Dermis microvascular lymphatic vessel endothelial cell (primary cell): ENCODE measurements at places on chromosomes 2 and 18. TPM values are rescaled to one million over a fixed set of nuclear protein-coding genes. Genes with fewer than 3 reads are reported as not detected.
A peak's percentile ranks its signal among the peaks of the same experiment; 100 is the strongest.

Gene MC5R
- not detected in 2 replicates for total RNA-seq

Gene SGPP2
- not detected in 2 replicates for total RNA-seq

Gene SRD5A2
- not detected in 2 replicates for total RNA-seq

Gene MOGAT1
- not detected in 2 replicates for total RNA-seq

Gene CPS1
- 0.51 and 3.1 TPM in 2 replicates for total RNA-seq

Gene AKAIN1
- total RNA-seq, result not detected in 2 replicates

- DNase-seq, result no peak
These were observed 27.4 kb upstream of the ERCC3 start for GRCh38 chr2:127321303-127321702.

- no peak for DNase-seq
These were observed 70.6 kb downstream of the CD28 start for GRCh38 chr2:203777030-203777429.

DNA sequence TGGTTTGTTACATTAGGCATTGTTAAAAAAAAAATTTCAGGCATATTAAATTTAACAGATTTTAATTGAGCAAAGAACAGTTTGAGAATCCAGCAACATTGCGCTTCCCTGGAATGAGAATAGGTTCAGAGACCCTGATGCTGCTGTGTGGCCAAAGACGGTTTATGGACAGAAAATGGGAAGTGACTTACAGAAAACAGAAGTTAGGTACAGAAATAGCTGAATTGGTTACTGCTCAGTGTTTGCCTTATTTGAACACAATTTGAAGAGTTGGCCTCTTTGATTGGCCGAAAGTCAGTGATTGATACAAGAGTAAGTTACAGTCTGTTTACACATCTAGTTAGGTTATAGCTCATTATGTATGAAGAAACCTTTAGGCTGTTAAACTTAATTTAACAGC, 6.0 kb upstream of the NEDD4L start:
- no peak for DNase-seq

DNA sequence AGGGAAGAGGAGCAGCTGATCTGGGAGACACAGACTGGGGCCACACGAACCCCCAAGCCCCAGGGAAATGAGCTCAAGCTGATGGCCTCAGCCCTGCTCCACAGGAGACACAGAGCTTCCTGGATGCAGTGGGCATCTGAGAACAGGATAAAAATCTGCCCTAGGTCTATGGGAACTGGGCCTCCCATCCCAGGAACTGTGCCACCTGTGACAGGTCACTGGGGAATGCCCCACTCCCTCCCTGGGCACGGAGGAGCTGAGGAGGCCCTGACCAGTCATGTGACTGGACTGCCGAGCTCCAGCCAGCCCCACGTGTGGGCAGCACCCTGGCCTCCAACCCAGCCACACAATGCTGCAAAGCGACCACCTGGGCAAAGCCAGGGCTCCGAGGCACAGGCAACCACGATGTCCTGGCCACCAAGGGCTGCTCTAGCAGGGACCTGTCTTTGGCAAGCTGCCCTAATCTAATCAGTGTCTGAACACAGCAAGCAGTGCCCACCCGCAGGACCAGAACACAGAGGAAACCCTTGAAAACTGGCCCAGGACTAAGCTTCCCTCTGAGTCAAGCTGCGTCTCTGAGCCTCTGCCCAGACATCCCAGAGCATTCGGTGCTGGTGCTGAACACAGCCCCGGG, 57.8 kb upstream of the ID2 start:
- no peak for DNase-seq

DNA sequence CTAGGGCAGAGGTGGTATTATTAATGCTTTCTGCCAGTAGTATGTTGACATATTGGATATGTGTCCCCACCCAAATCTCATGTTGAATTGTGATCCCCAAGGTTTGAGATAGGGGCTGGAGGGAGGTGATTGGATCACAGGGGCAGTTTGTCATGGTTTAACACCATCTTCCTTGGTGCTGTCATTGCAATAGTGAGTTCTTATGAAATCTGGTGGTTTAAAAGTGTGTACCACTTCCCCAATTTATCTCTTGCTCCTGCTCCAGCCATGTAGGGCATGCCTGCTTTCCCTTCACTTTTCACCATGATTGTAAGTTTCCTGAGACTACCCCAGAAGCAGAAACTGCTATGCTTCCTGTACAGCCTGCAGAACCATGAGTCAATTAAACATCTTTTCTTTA, 47.1 kb upstream of the THSD7B start:
- DNase-seq, result no peak

DNA sequence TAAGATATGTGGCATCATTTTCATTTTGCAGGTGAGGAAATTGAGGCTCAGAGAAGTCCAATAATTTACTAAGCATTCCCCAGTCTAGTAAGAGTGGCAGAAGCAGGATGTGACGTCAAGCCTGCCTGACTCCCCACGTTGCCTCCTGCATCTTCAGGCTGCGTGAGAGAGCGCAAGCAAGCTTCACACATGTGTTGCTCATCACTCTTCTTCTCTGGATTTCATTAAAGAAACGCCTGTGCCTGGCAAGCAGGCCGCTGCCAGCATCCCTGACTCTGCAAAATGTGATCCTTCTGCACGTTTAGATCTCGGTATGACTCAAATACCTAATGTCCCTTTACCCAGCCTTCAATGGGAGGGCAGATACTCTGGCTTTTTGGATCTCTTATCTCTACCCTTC, 96.8 kb downstream of the PRKCE start:
- no peak for DNase-seq

DNA sequence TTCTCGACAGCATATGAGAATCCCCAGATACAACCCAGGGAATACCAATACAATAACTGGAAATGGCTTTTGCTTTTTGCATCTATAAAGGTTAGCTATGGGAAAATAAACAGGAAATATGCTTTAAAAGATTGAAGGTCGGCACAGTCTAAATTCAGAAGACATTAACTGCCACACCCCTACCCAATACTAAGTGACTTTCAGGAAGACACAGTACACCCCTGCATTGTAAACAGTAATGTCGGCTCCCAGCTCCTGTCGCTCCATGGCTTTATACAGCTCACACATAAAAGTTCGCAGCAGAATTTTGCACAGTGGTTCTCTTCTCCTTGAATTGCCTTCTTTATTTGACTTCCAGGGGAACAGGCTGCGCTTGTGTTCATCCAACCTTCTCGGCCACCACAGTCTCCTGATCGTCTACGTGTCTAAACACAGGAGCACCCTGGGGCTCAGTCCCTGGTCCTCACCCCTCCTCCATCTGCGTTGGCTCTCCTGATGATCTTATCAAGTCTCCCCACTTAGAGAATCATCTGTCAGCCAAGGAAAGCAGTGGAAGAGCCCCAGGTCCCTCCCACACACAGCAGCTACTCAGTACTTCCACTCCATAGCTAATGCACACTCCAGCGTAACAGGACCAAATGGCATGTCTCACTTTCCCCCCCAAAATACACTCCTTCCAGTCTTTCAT, 22.7 kb downstream of the CYB5A start:
- no peak for DNase-seq

DNA sequence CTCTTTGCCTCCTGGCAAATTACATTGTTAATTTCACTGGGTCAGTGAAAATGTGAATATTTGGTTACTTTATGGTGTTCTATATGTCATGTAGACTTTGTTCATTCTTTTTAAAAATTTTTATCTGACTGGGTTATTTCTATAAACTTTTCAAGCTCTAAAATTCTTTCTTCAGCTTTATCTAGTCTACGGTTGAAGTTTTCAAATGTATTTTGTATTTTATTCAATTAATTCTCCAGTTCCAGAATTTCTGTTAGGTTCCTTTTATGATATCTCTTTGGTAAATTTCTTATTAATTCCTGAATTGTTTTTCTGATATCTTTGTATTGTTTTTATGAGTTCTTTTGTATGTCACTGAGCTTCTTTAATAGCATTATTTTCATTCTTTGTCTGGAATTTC, 228.1 kb downstream of the LPIN1 start:
- DNase-seq, result no peak

- no peak for DNase-seq
These were observed 243.4 kb downstream of the ZNF516 start for GRCh38 chr18:76251691-76252090.

- DNase-seq, result no peak
These were observed 41.6 kb downstream of the SEMA4F start for GRCh38 chr2:74695663-74696062.

GRCh38 chr18:44356566-44357157, 324.0 kb upstream of the SETBP1 start:
- DNase-seq, result no peak

DNA sequence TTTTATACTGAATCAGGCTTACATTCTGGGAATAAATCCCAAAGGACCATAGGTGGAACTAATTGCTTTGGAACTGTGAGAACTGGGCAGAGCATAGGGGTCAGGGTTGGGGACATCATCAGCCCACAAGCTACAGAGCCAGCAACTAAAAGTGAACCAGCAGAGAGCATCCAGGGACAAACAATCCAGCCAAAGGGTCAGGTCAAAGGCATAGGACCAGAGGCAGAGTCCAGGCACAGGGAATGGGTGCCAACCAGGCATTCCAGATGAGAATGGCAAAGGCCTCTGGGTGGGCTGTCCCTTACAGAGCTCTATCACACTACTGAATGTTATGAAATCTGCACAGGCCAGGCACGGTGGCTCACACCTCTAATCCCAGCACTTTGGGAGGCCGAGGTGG, 12.3 kb upstream of the DNER start:
- DNase-seq, result no peak

GRCh38 chr2:36172824-36173223, 182.8 kb upstream of the CRIM1 start:
- DNase-seq, result no peak

GRCh38 chr18:61595615-61596251, 262.5 kb downstream of the CDH20 start:
- DNase-seq, result no peak

DNA sequence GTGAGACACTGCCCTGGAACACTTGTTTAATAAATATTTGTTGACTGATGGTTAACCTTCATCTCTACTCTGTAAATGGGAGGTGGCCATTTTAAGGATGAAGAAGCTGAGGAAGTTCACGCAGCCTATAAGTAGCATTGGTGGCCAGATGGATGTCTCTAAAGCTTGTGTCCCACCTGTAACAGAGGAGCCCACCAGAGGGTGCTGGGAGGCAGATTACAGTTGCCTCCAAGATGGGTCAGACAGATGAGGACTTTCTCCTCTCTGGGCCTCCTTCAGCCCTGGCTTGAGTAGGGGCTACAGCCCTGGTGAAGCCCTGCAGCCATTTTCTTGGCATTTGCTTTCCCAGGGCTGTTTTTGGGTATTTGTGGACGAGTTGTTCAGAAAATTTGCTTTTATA, 45.0 kb upstream of the MCFD2 start:
- DNase-seq, result no peak

GRCh38 chr2:75326645-75327044, 127.3 kb upstream of the TACR1 start:
- DNase-seq, result no peak

- no peak for DNase-seq
These were observed 133.7 kb downstream of the COMMD1 start for GRCh38 chr2:62038975-62039771.

DNA sequence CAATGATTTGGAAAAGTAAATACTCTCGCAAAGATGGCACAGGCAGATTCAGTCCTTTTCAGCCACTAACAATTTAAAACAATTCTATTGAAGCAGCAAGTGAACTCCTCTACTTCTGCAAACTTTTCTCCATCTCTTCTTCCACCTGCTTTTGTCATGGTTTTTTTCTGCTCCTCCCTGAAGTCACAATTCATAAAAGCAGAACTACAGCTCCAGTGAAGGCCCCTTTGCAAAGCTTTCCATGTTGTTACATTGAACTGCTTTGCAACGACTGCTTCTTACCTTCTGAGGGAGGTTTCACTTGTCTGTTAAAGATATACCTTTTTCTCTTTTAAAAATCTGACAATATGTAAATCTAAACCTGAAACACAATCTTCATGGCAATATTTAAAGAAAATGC, 3.7 kb upstream of the SERTAD2 start:
- no peak for DNase-seq

- DNase-seq, result no peak
These were observed 5.8 kb upstream of the KCMF1 start for GRCh38 chr2:84965192-84965516.

- DNase-seq, result no peak
These were observed 56.2 kb upstream of the RAB27B start for GRCh38 chr18:54772056-54772455.

DNA sequence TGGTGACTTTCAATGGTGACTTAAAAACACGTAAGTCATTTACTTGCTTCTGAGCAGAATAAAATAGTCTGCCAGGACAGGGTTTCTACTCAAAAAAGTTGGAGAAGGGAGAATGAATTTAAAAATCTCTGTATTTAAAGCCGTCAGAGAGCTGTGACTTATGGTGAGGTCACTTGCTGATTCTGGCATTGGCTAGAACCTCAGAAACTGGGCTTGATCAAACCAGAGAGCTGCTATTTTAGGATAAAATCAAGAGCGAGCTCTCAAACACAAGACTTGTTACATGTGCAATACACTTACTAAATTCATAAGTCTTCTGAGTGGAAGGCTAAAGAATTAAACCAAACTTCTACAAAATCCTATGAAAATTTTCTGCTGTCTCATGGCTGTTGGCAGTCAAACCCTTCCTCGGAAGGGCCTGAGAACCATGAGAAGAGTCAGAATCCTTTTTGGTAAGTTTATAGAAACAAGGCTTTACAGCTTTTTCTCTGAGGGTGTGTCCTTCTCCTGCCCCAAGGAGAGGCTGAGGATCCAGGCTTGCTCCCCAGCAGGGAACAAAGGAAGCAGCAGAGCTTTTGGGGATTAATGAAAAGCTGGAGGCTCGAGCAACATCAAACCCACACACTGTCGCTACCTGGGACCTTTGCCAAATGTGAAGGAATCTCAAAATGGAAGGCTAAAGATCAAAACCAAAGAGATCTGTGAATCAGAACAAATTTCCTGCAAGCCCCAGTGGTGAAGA, 816.4 kb downstream of the SOCS6 start:
- DNase-seq, result no peak

- DNase-seq, result peak; percentile 31
These were observed 60.9 kb downstream of the AAK1 start for GRCh38 chr2:69582582-69583176.

GRCh38 chr2:102783506-102784183, 21.8 kb downstream of the TMEM182 start:
- no peak for DNase-seq

- DNase-seq, result no peak
These were observed 5.7 kb upstream of the TRAF3IP1 start for GRCh38 chr2:238314576-238314975.

GRCh38 chr18:37253394-37254235, 312.0 kb downstream of the CELF4 start:
- DNase-seq, result no peak

DNA sequence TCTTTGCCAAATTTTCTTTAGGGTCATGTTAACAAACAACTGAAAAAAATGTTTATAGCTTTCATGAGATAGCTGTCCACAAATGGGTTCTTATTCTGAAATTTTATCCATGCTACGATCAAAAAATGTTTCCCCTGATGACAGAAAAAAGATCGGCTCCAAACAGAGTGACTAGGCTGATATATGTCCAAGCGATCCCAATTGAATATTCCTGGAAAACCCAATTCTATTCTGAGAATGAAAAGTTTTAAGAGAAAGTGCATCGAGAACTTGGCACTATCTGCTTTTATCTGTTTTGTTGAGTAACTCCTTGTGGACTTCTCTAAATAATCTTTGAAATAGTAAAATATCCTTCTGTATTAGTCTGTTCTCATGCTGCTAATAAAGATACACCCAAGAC, 19.1 kb downstream of the KCNE4 start:
- DNase-seq, result no peak
